CD14-positive monocyte (primary cell): ENCODE measurements at places on chromosomes 7 and 10. TPM values are rescaled to one million over a fixed set of nuclear protein-coding genes. Genes with fewer than 3 reads are reported as not detected.

Gene C7orf33
- not detected for polyA plus RNA-seq

Gene OR2A5
- polyA plus RNA-seq = not detected

Gene CYP26C1
- polyA plus RNA-seq = not detected

Gene CPA4
- polyA plus RNA-seq = not detected

Gene ZCWPW1
- 0.84 and 1.9 TPM in 2 replicates for polyA plus RNA-seq

Gene GFRA1
- not detected for polyA plus RNA-seq

Gene PIK3AP1
- 104 and 112 TPM in 2 replicates for polyA plus RNA-seq

Gene FEZF1
- polyA plus RNA-seq = not detected

Gene NKX1-2
- polyA plus RNA-seq = not detected
